ENCODE measurements at places on chromosomes 1 and 21.

- DNase-seq = no peak
Measured at GRCh38 chr1:94325377-94326302, 88.3 kb upstream of the ARHGAP29 start.

DNA sequence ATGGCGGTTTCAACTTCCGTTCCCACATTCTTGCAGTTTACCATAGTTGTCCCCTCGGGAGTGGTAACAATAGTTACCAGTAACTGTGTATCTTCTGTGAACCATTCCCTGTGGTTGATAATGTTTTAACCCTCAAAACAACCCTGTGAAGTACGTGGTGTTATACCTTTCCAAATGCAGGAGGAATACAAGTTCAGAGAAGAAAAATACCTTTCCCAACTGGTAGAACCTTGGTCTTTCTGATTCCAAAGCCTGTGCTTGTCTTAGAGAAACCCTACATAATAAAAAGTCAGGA is 789 bp downstream of the BTF3L4 start:
- DNase-seq = no peak

DNA sequence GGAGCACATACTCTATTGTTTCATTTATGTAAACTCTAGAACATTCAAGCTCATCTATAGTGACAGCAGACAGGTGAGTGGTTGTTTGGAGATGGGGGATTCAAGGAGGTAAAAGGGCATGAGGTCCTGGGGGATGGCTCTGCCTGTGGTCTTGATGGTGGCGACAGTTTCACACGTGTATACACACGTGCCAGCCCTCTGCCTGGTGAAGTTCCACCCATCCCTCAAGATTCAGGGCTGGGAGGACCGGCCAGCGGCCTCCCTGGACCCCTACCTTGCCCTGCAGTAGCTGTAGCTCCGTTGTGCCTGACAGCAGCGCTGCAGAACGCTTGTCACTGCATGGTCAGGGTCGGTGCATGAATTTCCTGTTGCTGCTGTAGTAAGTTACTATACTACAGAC is 38.9 kb upstream of the UTS2 start:
- DNase-seq = no peak

- DNase-seq = no peak
Measured at GRCh38 chr1:12714710-12715475, 1.0 kb upstream of the AADACL3 start.

- no peak for DNase-seq
Measured at GRCh38 chr1:115237023-115237422, 101.0 kb downstream of the NGF start.

GRCh38 chr1:185644531-185644930 is 89.7 kb upstream of the HMCN1 start:
- DNase-seq = no peak

- DNase-seq = no peak
Measured at GRCh38 chr1:201885531-201886075, 3.1 kb upstream of the SHISA4 start.

DNA sequence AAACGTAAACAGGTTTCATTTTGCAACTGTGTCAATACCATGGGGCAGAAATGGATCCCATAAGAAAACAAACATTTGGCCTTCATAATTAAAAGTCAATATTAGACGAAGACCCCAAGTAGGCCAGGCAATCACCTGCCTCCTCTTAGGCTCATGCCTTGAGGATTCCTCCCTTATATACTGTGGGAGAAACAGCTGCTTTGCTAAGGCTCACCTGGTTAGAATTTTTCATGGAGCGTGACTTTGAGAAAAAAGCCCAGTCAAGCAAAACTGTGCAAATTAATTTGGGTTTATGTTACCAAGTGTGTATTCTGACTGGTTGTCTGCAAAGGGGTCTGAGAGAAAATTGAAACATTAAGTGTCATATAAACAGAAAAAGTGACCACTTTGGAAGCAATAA is 605.3 kb upstream of the USP24 start:
- no peak for DNase-seq

DNA sequence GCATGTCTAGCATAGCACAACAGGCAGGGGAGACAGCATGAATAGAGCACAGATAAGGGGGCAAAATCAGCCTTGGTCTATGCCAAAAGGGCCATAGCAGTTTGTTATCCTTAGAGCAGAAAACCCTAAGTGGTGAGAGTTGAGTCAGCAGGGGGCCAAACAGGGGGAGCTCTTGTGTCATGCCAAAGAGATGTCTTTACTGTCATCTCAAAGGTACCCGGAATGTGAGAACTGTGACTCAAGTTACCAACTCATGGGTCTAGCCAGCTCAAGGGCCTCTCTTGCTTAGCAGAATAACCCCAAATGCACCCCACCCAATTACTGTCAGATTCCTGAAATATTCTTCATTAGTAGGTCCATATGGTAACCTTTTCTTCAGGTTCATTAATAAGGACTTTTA is 45.9 kb upstream of the NRDC start:
- DNase-seq = no peak

DNA sequence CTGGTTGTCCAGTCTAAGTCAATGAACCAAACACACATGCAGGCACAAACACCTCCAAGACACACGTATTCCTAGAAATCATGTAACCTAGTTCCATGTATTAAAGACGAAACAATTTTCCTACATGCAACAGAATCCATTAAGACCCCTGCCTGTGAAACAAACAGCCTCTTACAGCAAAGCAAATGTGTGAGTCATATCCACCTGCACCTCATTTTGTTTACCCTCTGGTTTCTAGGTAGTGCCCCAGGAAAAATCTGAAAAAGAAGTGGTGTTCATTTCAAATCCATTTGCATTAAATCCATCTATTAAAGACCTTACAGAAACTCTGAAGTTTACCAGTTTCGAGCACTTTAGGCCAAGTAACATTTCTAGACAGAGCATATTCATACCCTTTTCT is 74.1 kb downstream of the VCAM1 start:
- no peak for DNase-seq

DNA sequence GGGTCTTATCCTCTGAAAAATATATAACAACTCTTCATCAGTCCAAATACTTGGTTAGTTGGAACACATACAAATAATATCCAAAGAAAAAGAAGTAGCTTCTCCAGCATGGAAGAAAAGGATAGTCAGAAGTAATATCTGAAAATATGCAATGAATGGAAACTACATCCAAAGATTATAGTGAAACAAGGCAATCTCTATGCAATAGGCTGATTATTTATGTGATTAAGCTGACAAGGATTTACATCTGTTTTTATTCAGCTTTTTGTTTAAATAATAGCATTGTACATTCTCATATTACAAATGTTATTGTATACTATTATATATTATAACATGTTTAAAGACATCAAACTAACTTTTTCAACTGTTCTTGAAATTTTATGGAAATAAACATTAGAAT is 15.3 kb upstream of the TGFBR3 start:
- DNase-seq = no peak

GRCh38 chr1:14689996-14690615 is 91.6 kb downstream of the KAZN start:
- no peak for DNase-seq

GRCh38 chr1:109989506-109990301 is 5.1 kb downstream of the AHCYL1 start:
- DNase-seq = no peak

DNA sequence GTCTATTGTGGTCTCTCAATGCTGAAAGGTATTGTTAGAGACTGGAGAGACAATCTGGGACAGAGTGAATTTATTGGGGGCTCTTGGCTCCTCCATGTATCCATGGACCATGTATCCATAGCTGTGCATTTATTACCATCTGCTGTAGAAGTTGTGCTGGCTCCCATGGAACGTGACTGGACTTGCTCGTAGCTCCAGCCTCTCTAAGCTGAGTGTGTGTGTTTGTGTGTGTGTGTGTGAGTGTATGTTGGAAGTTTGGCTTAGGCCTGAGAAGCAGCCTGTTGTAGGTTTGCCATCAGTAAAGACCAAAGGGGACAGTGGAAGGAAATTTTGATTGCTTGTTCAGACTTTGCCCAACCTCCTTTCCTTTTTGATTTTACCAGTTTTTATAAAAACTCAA is 105.7 kb upstream of the USP24 start:
- no peak for DNase-seq

GRCh38 chr1:109347511-109347910 is 40.7 kb upstream of the MYBPHL start:
- no peak for DNase-seq

DNA sequence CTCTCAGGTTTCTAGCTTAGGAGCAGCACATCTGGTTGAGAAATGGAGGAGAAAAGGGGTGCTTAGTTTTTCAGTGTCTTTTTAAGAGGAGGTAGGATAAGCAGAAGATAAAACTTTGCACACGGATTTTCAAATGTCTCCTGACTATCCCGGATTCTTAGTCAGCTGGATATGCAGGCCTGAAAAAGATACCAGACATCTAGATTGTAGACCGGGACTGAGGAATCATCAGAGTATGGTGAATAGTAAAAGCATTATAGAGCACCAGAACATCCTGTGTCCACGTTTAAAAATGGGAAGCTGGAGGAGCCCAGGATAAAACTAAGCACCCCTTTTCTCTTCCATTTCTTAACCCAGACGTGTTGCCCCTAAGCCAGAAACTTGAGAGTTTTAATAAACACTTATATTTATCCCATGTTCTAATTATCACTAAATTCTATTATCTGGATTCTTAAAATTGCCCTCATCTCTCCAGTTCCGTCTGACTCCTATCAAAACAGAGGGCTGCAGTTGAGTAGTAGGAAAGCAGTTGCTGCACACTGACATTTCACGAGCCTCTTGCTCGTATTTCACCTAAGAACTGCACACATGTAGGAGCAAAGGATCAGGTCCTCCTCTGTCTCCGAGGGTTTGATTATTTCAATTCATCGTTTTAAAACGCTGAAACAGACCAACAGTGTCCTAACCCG is 609 bp downstream of the PIGK start:
- DNase-seq = no peak

- DNase-seq = no peak
Measured at GRCh38 chr1:245177071-245177900, 22.5 kb downstream of the KIF26B start.

DNA sequence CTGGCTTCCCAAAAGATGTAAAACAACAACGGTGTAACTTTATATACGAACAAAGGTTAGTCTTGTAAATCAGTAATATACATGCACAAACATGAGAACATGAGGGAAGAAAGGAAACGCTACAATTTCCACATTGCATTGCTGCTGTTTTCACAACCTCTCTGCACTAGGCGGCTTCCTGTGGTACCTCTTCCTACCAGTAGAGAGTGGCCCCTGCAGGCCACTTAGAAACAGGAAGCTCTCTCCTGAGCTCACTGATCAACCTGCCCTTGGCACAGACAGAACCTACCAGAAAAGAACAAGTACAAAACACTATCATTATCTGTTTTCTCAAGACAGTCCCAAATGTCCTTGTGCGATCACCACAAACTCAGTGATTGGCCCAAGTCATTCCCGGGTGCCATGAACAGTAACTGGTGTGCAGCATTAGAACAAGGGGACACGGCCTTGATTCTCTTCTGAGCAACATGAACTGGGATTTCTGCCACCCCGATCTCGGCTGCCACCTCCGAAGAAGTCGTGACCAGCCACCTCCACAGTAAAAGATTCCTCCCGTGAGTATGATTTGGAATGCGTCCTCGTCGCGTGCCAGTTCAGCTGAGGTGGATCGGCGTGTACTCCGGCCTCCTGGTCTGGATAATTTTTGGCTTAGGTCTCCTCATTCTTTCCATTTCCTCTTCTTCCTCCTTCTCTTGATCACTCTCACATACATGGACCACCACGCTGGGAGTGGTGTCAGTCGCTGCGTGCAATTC is 5.7 kb upstream of the KCNE1 start:
- DNase-seq = no peak

- DNase-seq = peak; percentile 51
Measured at GRCh38 chr1:230310381-230311163, 115.6 kb downstream of the PGBD5 start.

- DNase-seq = no peak
Measured at GRCh38 chr1:65344171-65344814, 35.0 kb downstream of the DNAJC6 start.
